ENCODE measurements at places on chromosomes 16 and 17.

DNA sequence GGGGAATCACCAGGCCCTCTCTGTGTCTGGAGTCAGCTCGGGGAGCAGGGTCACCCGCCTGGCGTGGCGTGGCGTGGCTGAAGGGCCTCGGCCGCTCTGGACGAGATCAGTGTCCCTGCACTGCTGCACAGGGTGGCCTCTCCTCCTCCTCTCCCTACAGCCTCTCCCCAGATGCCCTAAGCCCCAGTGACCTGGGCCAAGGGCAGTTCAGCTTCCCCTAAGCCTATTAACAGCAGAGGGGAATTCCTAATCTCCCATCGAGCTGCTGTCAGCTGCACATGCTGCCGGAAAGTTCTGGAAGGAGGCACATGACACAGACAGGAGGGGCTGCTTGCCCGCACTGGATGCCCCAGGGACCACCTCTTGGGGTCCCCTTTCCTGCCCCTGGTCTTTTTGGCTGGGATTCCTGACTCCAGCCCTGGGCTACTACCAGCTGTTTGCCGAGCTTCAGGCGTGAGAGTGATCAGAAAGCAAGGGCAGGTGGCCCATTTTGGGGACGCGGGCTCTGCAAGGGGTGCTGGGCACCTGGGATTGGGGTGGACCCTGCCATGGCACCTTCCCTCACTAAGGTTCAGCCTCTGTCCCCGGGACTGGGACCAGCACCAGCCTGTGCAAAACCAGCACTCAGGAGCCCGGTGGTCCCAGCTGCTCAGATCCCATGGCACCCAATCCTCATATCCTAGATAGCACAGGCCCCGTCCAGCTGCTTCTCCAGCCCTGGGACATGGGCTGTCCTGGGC lies 794 bp downstream of the PDE6G start:
- no peaks in the 10 kb centered on the region for H3K4me1 ChIP-seq
- H3K27ac ChIP-seq, result no peak overlapping the region
- H3K36me3 ChIP-seq, result no peaks in the 10 kb centered on the region
- H3K27me3 ChIP-seq, result peaks cover 46% of the 10 kb centered on the region
- ATAC-seq, result no peak
- no peak overlapping the region for H3K4me3 ChIP-seq

- no peaks in the 10 kb centered on the region for H3K4me1 ChIP-seq
- H3K4me3 ChIP-seq, result no peak overlapping the region
- H3K27me3 ChIP-seq, result no peaks in the 10 kb centered on the region
- peaks cover 89% of the 10 kb centered on the region for H3K36me3 ChIP-seq
- no peak for ATAC-seq
- peak overlapping the region; percentile 9 for H3K27ac ChIP-seq
Observed at GRCh38 chr16:24822542-24822941, 23.2 kb upstream of the SLC5A11 start.

GRCh38 chr16:78796221-78796866 lies 696.9 kb downstream of the WWOX start:
- peak; percentile 62 for ATAC-seq
- no peaks in the 10 kb centered on the region for H3K36me3 ChIP-seq
- H3K27ac ChIP-seq, result no peak overlapping the region

DNA sequence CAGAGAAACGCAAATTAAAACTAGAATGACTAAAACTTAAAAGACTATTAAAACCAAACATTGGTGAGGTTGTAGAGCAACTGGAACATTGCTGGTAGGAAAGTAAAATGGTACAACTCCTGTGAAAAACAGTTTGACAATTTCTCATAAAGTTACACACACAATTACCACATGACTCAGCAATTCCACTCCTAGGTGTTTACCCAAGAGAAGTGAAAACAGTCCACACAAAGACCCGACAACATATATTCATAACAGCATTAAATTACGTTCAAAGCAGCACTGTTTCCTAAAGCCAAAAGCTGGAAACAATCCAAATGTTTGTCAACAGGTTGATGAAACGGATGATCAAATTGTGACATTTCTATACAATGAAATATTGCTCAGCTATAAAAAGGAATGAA lies 26.5 kb upstream of the ALOX12 start:
- H3K36me3 ChIP-seq, result no peaks in the 10 kb centered on the region
- H3K4me1 ChIP-seq, result no peaks in the 10 kb centered on the region
- no peak overlapping the region for H3K4me3 ChIP-seq
- no peak overlapping the region for H3K27ac ChIP-seq

DNA sequence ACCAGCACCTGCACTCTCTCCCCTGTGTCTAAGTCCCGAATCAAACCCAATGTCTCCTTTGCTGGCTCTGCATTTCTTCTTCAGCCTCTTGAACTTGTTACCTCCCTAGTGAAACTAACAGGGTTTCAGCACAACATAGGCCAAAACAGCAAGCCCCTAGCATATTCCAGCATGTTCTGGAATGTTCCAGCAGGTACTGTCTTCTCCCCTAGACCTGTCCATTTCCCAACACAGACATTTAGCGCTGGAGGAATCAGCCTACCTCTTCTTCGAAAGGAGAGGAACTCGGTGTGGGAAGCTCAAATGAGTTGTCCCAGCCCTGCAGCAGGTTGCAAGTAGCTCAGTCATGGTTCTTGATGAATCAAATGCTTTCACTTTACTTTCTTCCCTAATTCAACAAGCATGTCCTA lies 47.1 kb downstream of the LITAF start:
- no peak overlapping the region for H3K27ac ChIP-seq
- no peak for ATAC-seq
- no peak overlapping the region for H3K4me3 ChIP-seq
- no peaks in the 10 kb centered on the region for H3K4me1 ChIP-seq
- no peaks in the 10 kb centered on the region for H3K36me3 ChIP-seq

- peak overlapping the region; percentile 57 for H3K4me3 ChIP-seq
- no peaks in the 10 kb centered on the region for H3K36me3 ChIP-seq
- H3K4me1 ChIP-seq, result no peaks in the 10 kb centered on the region
- peak; percentile 29 for ATAC-seq
- peaks cover 4% of the 10 kb centered on the region for H3K27me3 ChIP-seq
Observed at GRCh38 chr17:82332669-82333278, 792 bp downstream of the SECTM1 start.

DNA sequence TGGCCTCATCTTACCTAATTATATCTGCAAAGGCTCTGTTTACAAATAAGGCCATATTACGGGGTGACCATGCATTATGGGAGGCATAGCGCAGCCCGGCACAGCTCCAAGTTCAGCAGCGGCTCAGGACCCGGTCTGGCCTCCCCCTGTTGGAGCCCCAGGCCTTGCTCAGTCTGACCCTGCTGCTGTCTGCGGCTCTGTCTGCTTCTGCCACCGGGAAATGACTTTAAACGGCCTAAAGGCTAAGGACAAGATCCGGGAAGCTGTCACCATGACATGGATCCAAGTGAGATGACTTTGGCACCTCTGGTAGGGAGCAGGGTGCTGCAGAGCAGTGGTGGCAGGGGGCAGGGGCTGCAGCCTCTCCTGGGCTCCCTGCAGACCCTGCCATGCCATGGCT lies 140.6 kb upstream of the GSE1 start:
- H3K27me3 ChIP-seq, result no peaks in the 10 kb centered on the region
- peaks cover 20% of the 10 kb centered on the region for H3K4me1 ChIP-seq
- no peak overlapping the region for H3K4me3 ChIP-seq

GRCh38 chr16:67936880-67937605 lies 393 bp upstream of the PSMB10 start:
- H3K4me3 ChIP-seq, result peak overlapping the region; percentile 49
- no peak for ATAC-seq

- no peak for ATAC-seq
- H3K27ac ChIP-seq, result no peak overlapping the region
- no peaks in the 10 kb centered on the region for H3K36me3 ChIP-seq
- no peak overlapping the region for H3K4me3 ChIP-seq
Observed at GRCh38 chr16:80280557-80280956, 260.2 kb upstream of the DYNLRB2 start.

DNA sequence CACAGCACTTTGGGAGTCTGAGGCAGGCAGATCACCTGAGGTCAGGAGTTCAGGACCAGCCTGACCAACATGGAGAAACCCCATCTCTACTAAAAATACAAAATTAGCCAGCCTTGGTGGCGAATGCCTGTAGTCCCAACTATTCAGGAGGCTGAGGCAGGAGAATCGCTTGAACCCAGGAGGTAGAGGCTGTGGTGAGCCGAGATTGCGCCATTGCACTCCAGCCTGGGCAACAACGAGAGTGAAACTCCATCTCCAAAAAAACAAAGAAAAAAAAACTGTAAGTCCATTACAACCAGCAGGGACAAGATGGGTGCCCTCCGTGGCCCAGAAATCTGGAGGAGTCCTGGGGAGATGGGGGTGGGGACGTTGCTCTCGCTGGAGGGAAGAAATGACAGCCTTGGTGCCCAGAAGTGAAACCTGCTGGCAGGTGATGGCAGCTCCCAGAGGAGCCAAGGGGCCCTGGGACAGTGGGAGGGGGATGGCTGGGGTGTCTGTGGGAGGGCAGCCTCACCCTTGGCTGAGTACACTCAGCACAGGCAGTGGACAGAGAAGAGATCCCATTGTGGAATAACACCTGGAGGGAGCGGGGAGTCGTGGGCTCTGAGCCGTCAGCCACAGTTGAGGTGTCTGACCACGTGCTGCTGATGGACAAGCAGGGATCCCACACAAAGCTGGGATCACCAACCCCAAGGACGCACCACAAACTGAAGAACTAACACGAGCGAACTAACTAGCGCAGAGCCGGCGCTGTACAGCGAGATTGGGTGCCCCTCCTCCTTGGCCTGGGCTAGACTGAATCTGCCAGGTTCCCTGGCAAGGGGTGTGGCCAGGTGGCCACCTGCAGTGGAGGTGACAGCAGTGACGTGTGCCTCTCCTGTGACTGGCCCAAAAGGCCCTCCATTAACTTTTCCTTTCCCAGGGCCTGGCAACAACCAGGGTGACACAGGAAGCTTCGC lies 46.9 kb upstream of the BAHCC1 start:
- ATAC-seq, result no peak
- H3K27me3 ChIP-seq, result no peaks in the 10 kb centered on the region
- H3K36me3 ChIP-seq, result no peaks in the 10 kb centered on the region

Measured in gastroesophageal sphincter (tissue), 4 donors.